NCI-H1930 (cell line): ENCODE measurements at places on chromosomes 11 and 22.

GRCh38 chr22:21622011-21622918 lies 7.6 kb downstream of the YDJC start:
- no peak for DNase-seq

GRCh38 chr11:127564810-127565209 lies 564.2 kb upstream of the KIRREL3 start:
- no peak for DNase-seq

GRCh38 chr11:27977527-27977926 lies 130.4 kb downstream of the KIF18A start:
- DNase-seq = no peak

GRCh38 chr11:79381036-79381435 lies 59.8 kb downstream of the TENM4 start:
- no peak for DNase-seq

GRCh38 chr22:26082866-26083265 lies 86.4 kb upstream of the SEZ6L start:
- DNase-seq = peak; percentile 15

DNA sequence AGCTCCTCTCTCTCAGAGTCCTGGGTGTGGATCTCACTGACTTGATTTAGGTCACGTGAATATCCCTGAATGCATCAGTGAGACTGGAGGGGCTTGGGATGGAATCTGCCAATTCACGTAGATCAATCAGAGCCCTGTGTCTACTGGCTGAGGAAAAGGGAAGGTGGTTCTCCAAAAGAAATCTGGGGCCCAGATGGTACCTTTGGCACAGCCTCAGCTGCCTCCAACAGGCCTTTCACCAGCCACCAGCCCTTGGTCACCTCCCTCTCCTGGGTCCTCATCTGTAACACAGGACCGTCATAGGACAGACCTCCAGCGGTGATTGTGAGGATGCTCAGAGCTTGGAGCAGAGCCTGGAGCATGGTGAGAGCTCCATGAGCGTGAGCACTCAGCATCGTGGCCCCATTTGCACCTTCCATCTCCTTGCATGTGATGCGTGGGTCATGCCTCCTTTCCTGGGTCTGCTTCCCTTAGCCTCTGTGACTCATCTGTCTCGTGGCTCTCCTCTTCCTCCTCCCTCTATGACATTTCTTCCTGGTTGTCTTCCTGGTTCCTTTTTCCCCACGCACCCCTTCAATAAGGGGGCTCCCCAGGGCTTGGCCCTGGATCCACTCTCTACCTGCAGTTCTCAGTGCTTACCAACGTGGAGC lies 7.5 kb upstream of the MIEF1 start:
- DNase-seq = no peak

GRCh38 chr11:113666584-113666983 lies 39.5 kb downstream of the TMPRSS5 start:
- DNase-seq = no peak

GRCh38 chr11:105935791-105936190 lies 86.2 kb downstream of the MSANTD4 start:
- DNase-seq = no peak
